ENCODE measurements at places on chromosomes 11 and 22. TPM values are rescaled to one million over a fixed set of nuclear protein-coding genes. Genes with fewer than 3 reads are reported as not detected.

Gene OAF
- total RNA-seq: 20.8 TPM

Gene TUT1
- total RNA-seq: 38.9 TPM

Gene ARRB1
- 43.6 TPM for total RNA-seq

Gene ZNHIT2
- 29.6 TPM for total RNA-seq

Gene SLC16A8
- not detected for total RNA-seq

Gene SOX6
- total RNA-seq: 9.4 TPM

Gene RAB36
- total RNA-seq: 0.09 TPM

Gene CFAP300
- not detected for total RNA-seq

Gene CSTF3
- 47.8 TPM for total RNA-seq

Gene TEX12
- 0.62 TPM for total RNA-seq

Gene MPPED2
- total RNA-seq: not detected

Gene DLG2
- 1.2 TPM for total RNA-seq

GRCh38 chr22:30602049-30602448, 4.9 kb upstream of the TCN2 start:
- H3K4me1 ChIP-seq: peaks cover 11% of the 10 kb centered on the region
- no peaks in the 10 kb centered on the region for H3K36me3 ChIP-seq
- no peak overlapping the region for H3K4me3 ChIP-seq
- no peaks in the 10 kb centered on the region for H3K27me3 ChIP-seq
- no peak for DNase-seq
- H3K27ac ChIP-seq: no peak overlapping the region

- H3K27me3 ChIP-seq: no peaks in the 10 kb centered on the region
- DNase-seq: no peak
- no peak overlapping the region for H3K27ac ChIP-seq
- no peak overlapping the region for H3K4me3 ChIP-seq
Observed at GRCh38 chr11:17314232-17314547, 37.4 kb upstream of the NCR3LG1 start.

GRCh38 chr11:109747839-109748238, 325.8 kb downstream of the C11orf87 start:
- H3K27me3 ChIP-seq: no peaks in the 10 kb centered on the region
- H3K27ac ChIP-seq: peak overlapping the region; percentile 73
- no peak overlapping the region for H3K4me3 ChIP-seq

DNA sequence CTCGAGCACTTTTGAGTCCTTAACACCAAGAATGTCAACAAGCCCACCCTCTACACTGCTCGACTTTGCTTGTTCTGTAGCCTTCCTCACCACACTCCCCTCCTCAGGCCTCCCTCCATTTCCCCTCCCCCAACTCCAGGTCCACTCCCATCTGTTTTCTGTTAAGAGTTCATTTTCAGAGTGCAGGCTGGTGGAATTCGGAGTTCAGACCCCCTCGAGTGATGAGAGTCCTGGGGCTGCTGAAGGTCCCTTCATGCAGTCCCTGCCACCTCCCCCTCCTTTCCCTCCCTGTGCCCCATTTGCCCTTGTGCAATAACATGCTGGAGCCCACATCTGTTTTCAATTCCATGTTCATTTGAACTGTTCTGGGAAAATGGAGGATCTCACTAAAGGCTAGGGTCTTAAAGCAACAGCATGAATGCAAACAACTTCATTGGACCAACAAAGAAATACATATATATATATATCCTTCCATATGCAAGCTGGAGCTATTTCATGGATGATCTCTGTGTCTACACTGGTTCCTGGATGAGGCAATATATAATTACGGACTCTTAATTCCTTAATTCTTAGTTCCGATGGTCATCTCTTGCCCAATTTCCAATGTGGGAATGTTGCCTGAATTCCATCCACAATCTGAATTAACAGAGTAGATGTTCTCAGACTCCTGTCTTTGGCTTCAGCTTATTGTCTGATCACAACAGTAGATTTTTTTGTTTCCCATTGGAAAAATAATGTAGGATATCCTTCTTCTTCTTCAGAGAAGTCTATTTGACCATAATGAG, 340.4 kb downstream of the ETS1 start:
- no peak for DNase-seq
- H3K27ac ChIP-seq: no peak overlapping the region
- H3K4me1 ChIP-seq: no peaks in the 10 kb centered on the region
- no peaks in the 10 kb centered on the region for H3K36me3 ChIP-seq
- H3K4me3 ChIP-seq: no peak overlapping the region
- no peaks in the 10 kb centered on the region for H3K27me3 ChIP-seq

DNA sequence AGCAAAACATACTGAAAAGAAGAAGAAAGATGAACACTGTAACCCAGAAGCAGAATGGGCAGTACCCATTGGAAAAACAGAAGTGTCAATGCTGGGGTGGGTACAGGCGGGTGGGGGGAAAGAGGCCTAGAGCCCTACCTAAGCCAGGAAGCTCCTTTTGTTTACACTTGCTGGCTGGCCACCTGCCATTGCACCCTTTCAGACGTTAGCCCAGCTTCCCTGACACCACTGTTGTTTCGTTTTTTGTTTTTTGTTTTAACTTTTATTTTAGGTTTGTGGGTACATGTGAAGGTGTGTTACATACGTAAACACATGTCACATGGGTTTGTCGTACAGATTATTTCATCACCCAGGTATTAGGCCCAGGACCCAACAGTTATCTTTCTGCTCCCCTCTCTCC, 55.4 kb downstream of the PLEKHA7 start:
- H3K4me1 ChIP-seq: no peaks in the 10 kb centered on the region
- H3K27ac ChIP-seq: no peak overlapping the region
- H3K36me3 ChIP-seq: no peaks in the 10 kb centered on the region
- no peak overlapping the region for H3K4me3 ChIP-seq
- DNase-seq: no peak
- H3K27me3 ChIP-seq: peaks cover 11% of the 10 kb centered on the region

- peaks cover 90% of the 10 kb centered on the region for H3K4me1 ChIP-seq
- DNase-seq: no peak
- no peaks in the 10 kb centered on the region for H3K36me3 ChIP-seq
- H3K27ac ChIP-seq: no peak overlapping the region
- no peaks in the 10 kb centered on the region for H3K27me3 ChIP-seq
Observed at GRCh38 chr11:3227568-3228444, 4.4 kb downstream of the MRGPRE start.

DNA sequence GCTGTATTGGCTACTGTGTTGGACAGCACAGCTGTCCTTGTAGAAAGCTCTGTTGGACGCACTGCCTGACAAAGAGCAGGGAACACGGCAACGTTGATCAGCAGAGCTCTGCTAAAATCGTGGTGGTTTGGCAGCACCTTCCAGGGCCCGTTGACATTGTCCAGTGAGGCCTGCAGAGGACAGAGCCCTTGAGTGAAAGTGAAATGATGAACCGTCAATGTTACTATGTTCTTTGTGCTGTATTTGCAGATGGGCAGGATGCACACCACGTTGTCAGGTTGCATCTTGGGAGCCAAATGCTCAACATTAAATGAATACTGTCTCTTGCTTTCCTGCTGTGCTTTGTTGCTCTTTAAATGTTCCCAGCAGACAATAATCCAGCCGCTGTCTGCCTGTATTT, 69.7 kb downstream of the NELL1 start:
- H3K36me3 ChIP-seq: no peaks in the 10 kb centered on the region
- H3K4me3 ChIP-seq: no peak overlapping the region
- H3K27ac ChIP-seq: no peak overlapping the region

DNA sequence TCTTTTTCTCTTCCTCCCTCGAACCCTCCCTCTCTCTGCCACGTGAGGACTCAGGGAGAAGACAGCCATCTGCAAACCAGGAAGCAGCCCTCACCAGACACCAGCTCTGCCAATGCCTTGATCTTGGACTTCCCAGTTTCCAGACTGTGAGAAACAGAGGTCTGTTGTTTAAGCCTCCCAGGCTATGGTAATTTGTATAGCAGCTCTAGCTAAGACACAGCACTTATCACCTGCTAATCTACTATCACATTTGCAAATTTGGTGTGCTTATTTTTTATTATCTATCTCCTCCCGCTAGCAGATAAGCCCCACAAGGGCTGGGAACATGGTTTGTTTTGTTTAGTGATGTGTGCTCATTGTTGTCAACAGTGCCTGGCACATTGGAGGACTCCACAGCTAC, 124.8 kb upstream of the OPCML start:
- H3K4me1 ChIP-seq: no peaks in the 10 kb centered on the region
- H3K36me3 ChIP-seq: no peaks in the 10 kb centered on the region
- no peak for DNase-seq
- no peak overlapping the region for H3K4me3 ChIP-seq
- no peak overlapping the region for H3K27ac ChIP-seq

GRCh38 chr11:102704841-102705240, 728 bp downstream of the MMP27 start:
- no peak overlapping the region for H3K27ac ChIP-seq
- no peaks in the 10 kb centered on the region for H3K36me3 ChIP-seq
- DNase-seq: no peak
- H3K4me1 ChIP-seq: no peaks in the 10 kb centered on the region

DNA sequence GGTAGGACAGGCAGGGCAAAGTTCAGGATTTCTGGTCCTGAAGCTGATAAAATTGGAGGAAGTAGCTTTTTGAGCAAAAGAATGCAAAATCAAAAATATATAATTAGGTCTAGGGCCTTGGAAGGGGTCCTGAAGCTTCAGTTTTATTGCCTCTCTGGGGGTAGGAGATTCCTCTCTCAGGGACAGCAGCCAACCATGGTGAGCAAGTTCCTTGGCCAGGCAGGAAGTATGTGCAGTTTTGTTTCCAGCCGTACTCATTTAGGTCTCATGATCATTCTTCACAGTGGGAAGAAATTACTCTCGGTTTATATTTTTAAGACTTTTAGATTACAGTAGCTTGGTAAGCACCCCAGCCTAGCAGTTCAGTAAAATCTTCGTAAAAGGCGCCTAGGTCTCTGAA, 2.9 kb upstream of the RAB38 start:
- no peak overlapping the region for H3K4me3 ChIP-seq
- H3K36me3 ChIP-seq: no peaks in the 10 kb centered on the region
- no peak for DNase-seq
- no peaks in the 10 kb centered on the region for H3K27me3 ChIP-seq
- peaks cover 8% of the 10 kb centered on the region for H3K4me1 ChIP-seq

- H3K36me3 ChIP-seq: no peaks in the 10 kb centered on the region
- no peaks in the 10 kb centered on the region for H3K4me1 ChIP-seq
- DNase-seq: no peak
- H3K27me3 ChIP-seq: no peaks in the 10 kb centered on the region
- no peak overlapping the region for H3K4me3 ChIP-seq
- H3K27ac ChIP-seq: no peak overlapping the region
Observed at GRCh38 chr11:15780837-15781236, 575.5 kb downstream of the SOX6 start.

- H3K36me3 ChIP-seq: no peaks in the 10 kb centered on the region
- no peak overlapping the region for H3K27ac ChIP-seq
- no peak overlapping the region for H3K4me3 ChIP-seq
- H3K4me1 ChIP-seq: no peaks in the 10 kb centered on the region
Observed at GRCh38 chr11:6813656-6814055, 14.2 kb upstream of the OR6A2 start.

- DNase-seq: no peak
- no peak overlapping the region for H3K27ac ChIP-seq
- peaks cover 19% of the 10 kb centered on the region for H3K27me3 ChIP-seq
- H3K4me1 ChIP-seq: no peaks in the 10 kb centered on the region
- H3K36me3 ChIP-seq: no peaks in the 10 kb centered on the region
Observed at GRCh38 chr11:113253406-113253805, 61.0 kb upstream of the TTC12 start.

DNA sequence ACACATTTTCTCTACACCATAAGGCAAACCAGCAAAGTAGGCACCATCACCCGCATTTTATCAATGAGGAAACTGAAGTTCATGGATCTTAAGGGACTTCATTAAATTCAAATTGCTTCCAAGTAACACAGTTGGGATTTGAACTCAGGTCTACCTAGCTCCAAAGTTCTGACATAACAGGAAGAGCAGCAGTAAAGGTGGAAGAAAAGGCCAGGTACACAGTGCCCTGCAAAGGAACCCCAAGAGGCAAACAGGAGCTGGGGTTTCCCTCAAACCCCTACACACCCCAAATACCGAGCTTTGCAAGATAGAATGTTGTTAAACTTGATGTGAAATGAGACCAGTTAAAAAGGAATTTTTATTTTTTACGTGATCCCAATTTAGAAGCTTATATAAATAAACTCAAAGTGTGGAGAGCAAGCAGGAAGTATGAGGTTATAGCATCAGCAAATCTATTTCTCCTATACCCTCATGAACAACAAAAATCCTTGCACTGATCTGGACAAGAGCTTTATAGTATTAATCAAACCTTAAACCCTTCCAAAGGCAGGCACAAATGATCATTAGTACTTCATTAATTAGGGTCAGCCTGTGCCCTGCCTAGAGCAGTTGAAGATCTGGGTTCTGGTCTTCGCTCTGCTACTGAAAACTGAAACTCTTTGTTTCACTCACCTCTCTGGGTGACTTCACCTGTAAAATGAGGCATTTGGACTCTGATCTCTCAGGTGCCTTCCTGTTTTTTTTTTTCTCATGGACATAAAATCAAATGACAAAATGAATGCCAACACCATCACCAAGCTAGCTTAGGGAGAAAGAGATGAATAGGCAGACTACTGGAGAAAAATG, 36.5 kb downstream of the SYTL2 start:
- no peak overlapping the region for H3K27ac ChIP-seq
- H3K4me1 ChIP-seq: no peaks in the 10 kb centered on the region
- no peak for DNase-seq
- H3K27me3 ChIP-seq: no peaks in the 10 kb centered on the region
- H3K4me3 ChIP-seq: no peak overlapping the region
- no peaks in the 10 kb centered on the region for H3K36me3 ChIP-seq

GRCh38 chr22:40024201-40025061, 29.7 kb downstream of the FAM83F start:
- H3K36me3 ChIP-seq: no peaks in the 10 kb centered on the region
- H3K27me3 ChIP-seq: no peaks in the 10 kb centered on the region
- H3K27ac ChIP-seq: no peak overlapping the region
- no peak overlapping the region for H3K4me3 ChIP-seq
- H3K4me1 ChIP-seq: peaks cover 4% of the 10 kb centered on the region

DNA sequence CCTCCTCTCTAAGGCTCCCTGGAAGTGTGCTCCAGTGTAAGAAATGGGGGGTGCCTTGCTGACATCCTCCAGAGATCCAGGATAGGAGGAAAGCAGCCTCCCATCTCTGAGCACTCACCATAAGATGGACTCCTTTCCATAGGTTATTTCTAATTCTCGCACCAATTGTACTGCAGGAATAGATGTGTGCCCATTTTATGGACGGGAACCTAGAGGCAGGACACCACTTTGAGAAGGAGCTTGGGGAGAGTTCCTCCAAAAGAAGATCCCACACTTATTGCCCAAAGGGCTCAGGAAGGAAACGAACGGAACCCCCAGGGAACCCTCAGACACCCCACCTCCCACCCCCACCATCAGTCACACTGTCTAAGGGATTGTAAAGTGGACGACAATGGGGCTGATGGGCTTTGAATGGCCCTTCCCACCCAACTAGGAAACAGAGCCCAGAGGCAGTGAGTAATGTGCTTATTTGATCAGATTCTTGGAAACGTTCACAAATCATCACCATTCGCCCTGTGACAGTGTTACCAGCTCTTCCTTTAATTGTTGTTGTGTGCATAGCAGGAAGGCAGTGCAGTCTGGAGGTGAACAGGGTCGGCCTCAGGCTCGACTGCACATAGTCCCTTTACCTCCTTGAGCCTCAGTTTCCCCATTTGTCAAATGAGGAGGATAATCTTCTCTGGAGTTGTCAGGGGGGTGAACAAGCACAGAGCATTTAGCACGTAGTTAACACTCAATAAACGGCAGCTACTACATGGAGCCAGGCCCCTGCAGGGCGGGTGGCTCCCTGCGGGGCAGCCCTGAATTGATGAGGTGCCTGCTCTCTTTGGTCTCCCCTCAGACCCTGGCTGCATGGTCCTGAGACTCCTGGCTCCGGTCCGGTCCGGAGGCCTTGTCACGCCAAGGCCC, 8.4 kb upstream of the MN1 start:
- H3K36me3 ChIP-seq: no peaks in the 10 kb centered on the region
- H3K27me3 ChIP-seq: peaks cover 26% of the 10 kb centered on the region
- peaks cover 6% of the 10 kb centered on the region for H3K4me1 ChIP-seq
- H3K4me3 ChIP-seq: no peak overlapping the region
- no peak for DNase-seq

Measured in K562 (cell line).